CD4-positive, alpha-beta T cell (primary cell): ENCODE measurements at places on chromosomes 12 and 14. TPM values are rescaled to one million over a fixed set of nuclear protein-coding genes. Genes with fewer than 3 reads are reported as not detected.

DNA sequence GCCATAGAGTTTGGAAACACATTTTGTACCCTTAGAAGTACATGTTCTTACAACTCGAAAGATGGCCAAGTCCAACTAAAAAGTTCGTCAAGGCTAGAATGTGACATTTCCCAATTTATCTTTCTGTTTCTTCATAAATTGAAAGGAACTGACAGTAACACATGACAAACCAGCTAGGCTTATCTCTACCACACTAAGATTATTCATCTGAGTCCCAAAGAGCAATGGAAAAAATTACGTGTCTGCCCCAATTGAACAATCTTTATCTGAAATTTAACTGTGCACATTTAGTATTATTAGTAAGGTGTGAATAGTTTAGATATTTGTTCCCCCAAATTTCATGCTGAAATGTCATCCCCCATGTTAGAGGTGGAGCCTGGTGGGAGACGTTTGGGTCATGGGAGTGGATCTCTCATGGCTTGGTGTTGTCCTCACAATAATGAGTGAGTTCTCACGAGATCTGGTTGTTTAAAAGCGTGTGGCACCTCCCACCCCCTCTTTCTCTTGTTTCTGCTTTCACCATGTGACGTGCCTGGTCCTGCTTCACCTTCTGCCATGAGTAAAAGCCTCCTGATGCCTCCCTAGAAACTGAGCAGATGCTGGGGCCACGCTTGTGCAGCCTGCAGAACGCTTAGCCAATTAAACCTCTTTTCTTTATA, 13.3 kb downstream of the CPM start:
- DNase-seq = no peak

DNA sequence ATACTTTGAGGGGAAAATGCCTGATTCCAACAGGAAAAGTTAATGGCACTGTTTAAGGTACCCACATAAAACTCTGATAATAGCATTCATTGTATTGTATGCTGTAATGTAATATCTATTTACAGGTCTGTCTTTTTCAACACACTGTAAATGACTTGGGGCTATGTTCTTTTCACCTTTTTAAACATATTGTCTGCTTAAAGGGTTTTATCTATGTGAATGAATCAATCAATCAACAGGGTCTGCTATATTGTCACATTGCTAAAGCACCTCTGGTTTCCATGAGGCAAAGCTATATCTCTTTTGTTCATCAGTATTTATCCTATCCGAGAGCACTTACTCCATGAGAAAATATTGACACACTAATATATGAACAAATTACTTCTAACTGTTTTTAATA, 288.0 kb downstream of the SLC6A15 start:
- no peak for DNase-seq

- DNase-seq = peak; percentile 87
Measured at GRCh38 chr14:106044949-106045596, 518.7 kb downstream of the TMEM121 start.

DNA sequence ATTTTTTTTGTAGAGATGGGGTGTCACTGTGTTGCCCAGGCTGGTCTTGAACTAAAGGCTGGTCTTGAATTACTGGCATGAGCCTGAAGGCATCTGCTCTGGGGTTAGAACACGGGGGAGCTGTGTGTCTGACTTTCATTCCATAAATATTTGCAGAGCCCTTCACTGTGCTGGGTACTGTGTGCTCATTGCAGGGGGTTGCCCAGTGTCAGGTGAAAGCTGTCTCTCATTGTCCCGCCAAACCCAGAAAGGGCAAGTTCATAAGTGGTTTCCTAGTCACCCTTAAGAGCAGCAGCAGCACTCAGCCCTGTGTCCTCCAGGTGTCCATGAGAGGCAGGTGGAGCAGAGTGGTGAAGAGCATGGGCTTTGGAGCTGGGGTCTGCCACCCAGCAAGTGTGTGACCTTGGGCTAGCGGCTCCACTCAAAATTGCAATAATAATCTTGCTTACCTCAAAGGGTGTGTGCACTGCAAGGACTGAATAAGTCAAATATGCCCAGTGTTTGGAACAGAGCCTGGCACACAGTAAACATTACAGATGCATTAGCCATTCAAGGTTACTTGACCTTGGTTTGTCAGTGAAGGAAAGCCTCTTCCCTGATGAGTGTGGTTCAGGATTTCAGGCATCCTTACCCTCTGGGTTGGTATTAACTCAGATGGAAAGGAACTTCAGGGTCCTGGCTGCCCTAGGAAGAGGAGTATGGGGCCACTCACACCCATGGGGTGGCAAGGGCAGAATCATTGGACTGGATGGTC, 4.4 kb upstream of the SMIM41 start:
- no peak for DNase-seq

DNA sequence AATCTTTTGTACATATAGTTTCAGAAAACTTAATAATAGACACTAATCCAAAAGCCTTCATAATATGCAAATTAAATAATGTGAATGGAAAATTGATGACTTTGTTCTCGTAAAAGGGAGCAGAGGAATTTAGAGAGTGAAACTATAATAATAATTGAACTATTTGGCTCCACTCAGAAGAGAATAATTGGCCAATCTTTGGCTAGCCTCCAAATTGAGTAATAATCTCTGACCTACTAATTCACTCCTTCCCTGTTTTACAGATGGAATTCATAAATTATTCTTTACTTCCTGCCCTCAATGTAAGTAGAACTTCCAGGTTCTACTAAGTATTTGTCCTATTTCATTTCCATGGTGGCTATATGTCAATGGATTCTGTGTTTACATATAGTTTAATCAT, 15.8 kb downstream of the TRIM9 start:
- DNase-seq = no peak

GRCh38 chr12:119375883-119376190, 41.3 kb downstream of the CCDC60 start:
- DNase-seq = no peak

DNA sequence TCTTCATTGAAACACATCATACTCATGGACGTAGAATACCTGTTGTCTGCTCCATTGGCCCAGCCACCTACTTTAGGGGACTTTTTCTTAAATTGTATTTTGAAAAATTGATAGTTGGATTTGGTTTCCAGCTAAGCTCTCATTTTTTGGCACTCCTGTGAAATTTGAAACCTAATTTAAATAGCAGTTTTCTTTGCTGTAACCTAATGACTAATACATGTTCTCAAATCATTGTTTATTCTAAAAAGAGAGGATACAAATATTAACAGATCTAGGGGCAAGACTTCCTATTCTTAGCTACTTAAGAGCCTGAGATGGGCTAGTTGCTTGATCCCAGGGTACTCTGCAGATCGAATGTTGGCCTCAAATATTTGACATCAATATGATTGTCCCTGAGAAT, 78.9 kb downstream of the PLEKHA5 start:
- DNase-seq = no peak

DNA sequence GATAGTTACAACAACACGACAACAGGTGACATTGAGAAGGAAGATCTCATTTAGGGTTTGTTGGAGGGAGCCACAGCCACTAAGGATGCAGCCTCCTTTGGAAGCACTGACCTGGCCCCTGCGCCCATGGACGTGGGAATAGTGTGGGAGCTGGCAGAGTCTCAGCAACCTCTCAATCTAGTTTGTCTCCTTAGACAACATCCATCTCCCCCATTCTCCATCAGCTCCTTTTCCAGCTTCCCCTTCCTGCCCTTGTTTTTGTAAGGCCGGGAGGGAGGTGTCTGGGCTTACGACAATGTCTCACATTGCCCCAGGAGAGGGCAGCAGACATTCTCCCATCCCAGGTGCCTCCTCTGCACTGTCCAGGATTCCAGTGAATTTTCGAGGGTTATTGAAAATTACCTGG, 170.2 kb upstream of the PZP start:
- DNase-seq = no peak

GRCh38 chr14:103378038-103378854, 7.0 kb upstream of the MARK3 start:
- DNase-seq = no peak

ENDOU gene
- not detected for total RNA-seq

SLC6A15 gene
- total RNA-seq = not detected

CLEC14A gene
- not detected for total RNA-seq

ERBB3 gene
- 0.22 TPM for total RNA-seq

PIANP gene
- total RNA-seq = 0.87 TPM

ZBTB39 gene
- 6.9 TPM for total RNA-seq

IFI27L2 gene
- 22.2 TPM for total RNA-seq
